ENCODE measurements at places on chromosomes 1 and 21.

- DNase-seq: no peak
Observed at GRCh38 chr1:234963904-234964702, 164.5 kb downstream of the TOMM20 start.

DNA sequence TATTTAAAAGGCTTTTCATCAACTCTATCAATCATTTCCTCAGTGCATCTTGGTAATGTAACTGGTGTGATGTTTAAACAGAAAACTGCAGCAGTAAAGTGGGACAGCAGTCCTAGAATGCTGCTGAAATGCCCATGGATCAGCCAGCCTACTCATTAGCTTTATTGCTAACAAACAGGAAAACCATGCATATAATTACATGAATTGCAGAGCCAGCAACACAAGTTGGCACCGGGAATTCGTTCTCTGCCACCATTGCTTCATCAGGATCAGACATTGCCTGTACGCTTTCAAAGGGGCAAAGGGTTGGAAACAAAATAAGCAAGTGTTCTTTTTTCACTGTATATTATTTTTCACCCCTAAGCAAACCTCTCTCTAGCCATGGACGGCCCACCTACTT, 276.2 kb upstream of the LRRC7 start:
- no peak for DNase-seq

DNA sequence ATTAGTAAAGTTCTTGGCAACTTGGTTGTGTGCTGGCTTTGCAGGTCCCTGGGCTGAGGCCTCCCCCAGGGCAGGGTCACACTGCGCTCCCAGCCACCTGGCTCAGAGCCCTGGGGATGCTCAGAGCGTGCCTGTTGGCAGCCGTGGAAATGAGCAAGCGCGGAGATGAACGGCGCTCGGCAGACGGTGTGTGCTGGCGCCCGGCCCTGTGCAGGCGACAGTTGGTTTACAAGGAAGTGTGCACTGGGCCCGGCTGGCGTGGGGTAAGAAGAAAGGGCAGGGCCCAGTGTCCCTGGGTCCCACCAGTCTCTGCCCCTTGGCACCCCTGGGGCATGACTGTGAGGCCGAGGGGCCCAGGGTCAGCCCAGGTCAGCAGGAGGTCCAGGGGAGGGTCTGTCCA, 25.7 kb upstream of the PEX10 start:
- DNase-seq: no peak

- DNase-seq: no peak
Observed at GRCh38 chr1:174940646-174941175, 59.0 kb upstream of the CACYBP start.

DNA sequence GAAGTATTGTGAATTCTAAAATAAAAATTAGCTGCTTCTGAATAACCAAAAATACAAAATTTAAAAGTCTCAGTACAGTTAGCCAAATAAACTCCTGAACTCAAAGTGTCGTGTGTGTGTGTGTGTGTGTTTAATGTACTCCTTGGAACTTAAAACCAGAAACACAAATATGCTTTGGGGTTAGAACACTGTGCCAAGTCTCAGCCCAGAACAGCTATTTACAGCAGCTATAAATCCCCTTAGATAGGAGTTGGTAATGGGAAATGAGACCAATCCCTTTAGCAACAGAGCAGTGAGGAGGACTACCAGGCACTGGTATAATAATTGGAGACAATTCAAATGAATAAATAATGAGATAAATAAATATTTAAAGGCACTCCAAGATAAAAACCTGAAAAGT, 83.1 kb downstream of the PATJ start:
- no peak for DNase-seq

DNA sequence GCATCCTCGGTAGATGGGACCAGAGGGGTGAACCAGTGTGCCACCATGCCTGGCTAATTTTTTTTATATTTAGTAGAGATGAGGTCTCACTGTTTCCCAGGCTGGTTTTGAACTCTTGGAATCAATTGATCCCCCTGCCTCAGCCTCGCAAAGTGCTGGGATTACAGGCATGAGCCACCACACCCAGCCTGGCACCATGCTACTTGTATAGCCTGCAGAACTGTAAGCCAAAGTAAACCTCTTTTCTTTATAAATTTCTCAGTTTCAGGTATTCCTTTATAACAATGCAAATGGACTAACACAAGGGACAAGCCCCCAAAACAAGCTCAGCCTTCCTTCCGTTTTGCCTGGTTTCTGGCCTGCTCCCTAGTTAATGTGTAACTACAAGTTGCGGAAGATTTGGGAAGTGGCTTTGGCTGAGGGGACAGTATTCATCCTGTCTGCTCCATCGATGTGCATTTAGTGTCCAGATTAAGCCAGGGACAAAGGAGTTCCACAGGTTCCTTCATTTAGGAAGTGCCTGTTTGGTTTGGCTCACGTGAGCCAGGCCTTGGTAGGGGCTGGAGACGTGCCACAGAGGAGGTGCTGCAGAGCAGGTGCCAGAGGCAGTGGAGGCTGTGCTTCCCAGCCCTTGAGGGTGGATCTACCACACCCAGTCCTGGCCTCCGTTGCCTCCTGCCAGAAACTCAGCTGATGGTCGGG, 4.4 kb downstream of the AVPR1B start:
- no peak for DNase-seq

DNA sequence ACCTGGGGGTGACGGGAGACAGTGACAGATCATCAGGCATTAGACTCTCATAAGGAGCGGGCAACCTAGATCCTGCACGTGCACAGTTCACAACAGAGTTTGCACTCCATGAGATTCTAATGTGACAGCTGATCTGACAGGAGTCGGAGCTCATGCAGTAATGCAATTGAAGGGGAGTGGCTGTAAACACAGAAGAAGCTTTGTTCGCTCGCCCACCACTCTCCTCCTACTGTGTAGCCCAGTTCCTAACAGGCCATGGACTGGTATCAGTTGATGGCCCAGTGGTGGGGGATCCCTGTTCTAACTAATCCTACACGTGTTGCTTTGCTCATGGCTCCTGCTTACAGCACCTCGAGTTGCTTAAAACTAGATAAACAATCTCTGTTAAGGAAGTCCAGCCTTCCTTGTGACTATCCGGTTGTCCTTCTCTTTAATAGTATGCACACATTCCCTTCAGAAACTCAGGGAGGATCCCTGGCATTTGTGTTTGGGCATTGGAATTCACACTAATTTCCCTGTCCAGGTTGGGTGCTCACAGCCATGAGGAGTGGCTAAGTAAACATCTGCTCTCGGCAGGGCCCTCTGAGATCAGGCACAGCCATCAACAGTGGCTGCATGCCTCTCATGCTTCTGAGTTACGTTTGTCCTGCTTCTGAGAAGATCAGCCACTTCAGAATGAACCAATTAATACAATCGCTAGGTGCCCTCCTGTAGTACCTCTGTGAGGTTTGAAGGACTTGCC, 21.1 kb upstream of the F3 start:
- DNase-seq: no peak

GRCh38 chr1:161073474-161074121, 3.9 kb upstream of the ARHGAP30 start:
- DNase-seq: no peak

DNA sequence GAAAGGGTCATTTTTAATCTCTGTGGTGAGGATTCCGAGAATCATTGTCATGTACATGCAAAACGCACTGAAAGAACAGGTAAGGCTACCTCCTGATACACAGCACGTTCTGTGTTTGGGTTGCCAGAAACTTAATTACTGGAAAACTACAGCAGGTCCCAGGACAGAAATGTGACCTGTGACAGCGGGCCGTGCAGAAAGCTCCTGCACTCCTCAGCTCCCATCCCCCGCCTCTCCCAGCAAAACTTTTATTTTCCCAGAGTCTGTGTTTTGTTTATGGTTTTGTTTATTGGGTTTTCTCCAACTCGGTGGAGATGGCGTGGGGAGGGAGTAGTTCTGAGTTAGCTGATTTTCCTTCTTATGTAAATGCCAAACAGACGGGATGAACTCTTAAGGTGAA, 44.7 kb downstream of the SLC44A3 start:
- no peak for DNase-seq

DNA sequence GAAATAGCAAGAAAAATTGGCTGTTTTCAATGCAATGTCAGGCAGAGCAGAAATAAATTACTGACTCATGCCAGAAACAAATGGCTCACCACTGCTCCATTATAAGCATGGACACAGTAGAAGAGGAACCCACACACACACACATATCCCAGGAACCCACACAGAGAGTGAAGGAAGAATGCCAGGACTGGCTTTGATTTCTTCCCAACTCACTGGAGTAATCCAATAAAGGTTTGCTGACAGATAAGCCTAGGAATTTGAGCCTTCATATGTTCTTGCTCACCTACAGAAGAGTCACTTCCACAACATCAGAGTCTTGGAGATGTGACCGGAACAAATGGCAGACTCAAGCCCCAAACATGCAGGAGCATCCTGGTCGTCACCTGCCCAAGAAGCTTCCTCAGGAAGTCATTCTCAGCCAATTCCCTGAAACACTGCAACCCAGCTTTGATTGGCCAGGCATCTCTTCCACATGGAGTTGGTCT, 2.2 kb downstream of the SH3BP5L start:
- DNase-seq: peak; percentile 57

DNA sequence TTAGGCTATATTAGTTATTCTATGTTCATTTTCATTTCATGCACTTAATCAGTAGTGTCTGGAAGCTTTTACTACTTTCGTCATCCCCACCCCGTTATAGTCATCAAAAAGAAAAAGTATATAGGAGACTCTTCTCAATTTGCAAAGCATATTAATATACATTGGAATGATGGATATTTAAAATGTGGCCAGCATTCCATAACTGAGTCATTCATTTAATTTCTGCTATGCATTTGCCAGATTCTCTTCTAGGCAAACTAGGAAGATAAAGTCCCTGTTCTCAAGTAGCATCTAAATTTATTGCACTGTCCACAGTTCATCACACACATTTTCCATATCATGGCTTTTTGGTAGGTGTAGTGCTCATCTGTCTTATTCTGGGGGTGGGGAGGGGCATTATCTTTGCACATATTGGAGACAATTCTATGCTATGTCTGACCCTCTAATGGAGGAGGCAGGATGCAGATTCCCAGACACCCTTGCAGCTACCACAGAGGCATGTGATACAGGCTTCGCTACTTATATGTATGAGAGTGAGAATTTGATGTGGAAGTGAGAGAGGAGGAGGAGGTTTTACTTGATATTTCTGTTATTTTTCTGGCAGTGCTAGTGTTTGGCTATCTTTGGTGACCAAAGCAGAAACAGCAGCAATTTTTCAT, 125.8 kb downstream of the CTH start:
- no peak for DNase-seq

DNA sequence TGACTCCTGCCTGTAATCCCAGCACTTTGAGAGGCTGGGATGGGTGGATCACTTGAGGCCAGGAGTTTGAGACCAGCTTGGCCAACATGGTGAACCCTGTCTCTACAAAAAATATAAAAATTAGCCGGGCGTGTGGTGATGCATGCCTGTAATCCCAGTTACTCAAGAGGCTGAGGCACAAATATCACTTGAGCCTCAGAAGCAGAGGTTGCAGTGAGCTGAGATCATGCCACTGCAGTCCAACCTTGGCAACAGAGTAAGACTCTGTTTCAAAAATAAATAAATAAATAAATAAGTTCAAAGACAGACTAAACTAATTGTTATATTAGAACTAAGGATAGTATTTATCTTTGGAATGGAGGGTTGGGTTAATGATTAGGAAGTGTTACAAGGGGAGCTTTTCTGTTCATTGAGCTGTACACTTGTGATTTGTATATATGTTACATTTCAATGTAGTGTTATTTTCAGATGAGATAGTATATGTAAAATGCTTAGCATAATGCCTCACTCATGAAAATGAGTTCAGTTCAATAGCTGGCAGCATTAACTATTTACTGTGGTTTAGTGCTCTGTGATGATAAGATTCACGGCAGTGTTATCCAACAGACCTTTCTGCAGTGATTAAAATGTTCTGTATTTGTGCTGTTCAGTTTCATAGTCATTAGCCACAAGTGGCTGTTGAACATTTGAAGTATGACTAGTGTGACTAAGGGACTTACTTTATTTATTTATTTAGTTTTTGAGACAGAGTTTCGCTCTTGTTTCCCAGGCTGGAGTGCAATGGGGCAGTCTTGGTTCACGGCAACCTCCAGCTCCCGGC, 47.7 kb downstream of the OSBPL9 start:
- DNase-seq: no peak

DNA sequence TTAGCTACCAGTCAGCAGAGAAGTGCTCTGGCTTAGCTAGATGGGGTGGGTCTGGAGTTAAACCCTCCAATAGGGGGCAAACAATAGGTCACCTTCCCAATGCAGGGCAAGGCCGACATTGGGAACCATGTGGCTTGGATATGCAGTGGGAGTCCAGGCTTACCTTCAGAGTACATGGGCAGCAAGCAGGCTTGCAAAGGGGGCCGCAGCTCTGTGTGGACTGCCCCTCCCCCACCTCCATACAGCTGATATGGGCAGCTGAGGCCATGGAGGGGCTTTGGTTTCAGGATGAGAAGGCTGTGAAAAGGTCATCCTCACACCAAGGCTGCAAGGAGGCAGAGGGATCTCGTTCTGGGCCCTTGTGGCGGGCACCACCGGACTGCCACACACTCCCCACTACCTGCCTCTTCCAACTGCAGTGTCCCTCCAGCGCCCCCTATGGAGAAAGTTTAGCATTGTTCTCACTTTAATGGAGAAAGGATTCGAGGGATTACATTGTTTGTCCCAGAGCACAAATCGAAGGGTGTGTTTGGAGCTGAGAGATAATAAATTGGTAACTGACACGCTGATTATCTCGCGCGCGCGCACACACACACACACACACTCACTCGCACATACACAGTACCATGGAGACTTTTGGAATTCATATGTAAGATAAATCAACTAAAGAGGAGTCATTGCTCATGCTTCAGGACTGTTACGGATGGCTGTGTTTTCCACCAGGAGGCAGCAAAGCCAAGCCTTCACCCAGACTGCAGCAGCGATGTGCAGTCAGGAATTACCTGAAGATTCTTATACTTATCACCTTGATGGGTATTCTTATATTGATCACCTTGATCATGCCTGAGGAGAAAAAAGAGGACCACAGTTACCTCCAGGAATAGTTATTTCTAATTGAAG, 7.0 kb upstream of the SMCP start:
- DNase-seq: no peak

DNA sequence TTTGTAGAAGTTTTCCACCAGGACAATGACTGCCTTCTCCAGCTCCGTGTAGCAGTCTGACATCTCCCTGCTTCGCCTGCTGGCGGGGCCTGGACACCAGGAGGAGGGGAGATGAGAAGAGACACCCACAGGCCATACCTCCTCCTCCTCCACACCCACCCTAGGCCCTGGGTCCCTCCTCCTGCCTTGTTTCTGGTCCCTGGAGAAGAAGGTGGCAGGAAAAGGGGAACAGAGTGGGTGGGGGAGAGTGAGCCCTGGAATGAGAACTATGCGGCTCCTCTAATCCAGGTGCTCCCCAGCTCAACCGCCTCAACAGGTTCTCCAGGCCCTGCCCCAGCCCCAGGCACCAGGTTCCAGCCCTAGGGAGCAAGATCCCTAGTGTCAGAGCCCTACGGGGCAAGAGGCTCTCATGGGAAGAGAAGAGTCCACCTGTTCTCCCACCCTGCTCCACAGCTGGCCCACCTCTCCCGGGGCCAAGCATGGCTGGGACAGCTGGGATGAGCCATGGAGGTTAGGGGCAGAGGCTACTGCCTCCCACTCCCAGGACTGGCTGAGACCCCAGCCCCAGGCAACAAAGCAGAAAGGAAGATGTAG, 4.8 kb downstream of the S100A16 start:
- DNase-seq: peak; percentile 2

Data from SW 1271 (cell line).